Prostate gland (tissue), 2 donors: ENCODE measurements at places on chromosomes 6 and 20. TPM values are rescaled to one million over a fixed set of nuclear protein-coding genes. Genes with fewer than 3 reads are reported as not detected.

DNA sequence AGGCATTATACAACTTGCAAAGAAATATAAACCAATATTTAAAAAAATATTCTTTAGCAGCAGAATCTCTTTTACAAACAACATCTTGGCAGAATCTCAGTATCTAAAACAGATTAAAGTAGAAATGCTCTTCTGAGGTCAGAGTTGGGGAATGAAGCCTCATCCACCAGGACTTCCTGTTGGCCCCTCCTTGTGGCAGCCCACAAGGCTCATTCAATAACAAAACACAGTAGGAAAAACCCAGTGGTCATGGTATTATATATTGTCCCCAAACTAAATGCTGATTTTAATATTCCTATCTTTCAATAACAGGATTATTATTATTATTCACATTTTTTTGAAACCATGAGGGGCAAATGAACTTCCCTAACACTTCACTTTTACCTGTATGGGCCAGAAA is 368.6 kb downstream of the BTBD9 start:
- H3K36me3 ChIP-seq, result no peaks in the 10 kb centered on the region
- H3K4me1 ChIP-seq, result no peaks in the 10 kb centered on the region
- DNase-seq, result no peak
- H3K27ac ChIP-seq, result no peak overlapping the region
- H3K27me3 ChIP-seq, result no peaks in the 10 kb centered on the region

DNA sequence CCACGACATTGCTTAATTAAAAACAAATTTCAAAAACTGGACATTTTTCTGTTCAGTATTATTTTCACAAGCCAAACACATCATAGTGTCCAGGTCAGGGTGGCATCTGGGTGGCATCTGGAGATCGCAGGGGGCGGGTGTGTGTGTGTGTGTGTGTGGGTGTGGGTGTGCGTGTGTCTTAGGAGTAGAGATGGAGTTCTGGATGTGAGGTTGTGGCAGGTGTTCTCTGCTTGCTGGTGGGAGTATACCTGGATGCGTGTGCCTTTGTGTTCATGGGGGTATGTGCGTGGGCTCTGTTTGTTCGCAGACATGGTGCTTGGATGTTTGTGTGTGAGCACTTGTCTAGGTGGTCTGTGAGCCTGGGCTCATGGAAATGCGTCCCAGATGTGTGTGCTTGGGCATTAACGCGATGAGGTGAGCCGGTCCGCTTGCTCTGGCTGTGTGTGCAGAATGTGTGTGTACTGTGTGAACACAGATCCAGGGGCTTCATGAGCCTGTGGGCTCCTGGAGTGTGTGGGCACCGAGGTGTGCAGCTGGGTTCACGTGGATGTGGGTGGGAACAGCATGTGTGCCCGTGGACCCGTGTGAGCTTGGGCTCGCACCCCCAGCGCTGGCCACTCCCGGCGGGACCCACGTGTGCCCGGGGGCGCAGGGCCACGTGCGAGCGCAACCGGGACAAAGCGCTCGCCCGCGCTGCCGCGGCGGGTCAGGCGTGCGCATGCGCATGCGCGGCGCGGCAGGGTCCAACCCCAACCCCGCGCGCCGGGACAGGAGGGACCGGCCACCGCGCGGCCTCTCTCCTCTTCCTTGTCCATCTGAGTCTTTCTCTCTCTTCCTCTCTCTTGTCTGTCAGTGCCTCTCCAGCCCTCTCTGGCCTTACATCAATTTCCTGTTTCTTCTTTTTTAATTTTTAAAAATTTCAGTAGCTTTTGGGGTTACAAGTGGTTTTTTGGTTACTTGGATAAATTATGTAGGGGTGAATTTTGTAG is 60.4 kb downstream of the SRC start:
- no peaks in the 10 kb centered on the region for H3K36me3 ChIP-seq
- no peaks in the 10 kb centered on the region for H3K27me3 ChIP-seq
- no peak overlapping the region for H3K4me3 ChIP-seq

GRCh38 chr6:104566411-104566810 is 293.3 kb downstream of the HACE1 start:
- H3K27ac ChIP-seq, result no peak overlapping the region
- no peak overlapping the region for H3K4me3 ChIP-seq
- no peaks in the 10 kb centered on the region for H3K4me1 ChIP-seq
- DNase-seq, result no peak

Gene CFAP206
- total RNA-seq, result 10.5 TPM

Gene ID4
- total RNA-seq, result 69.1 TPM

- H3K36me3 ChIP-seq, result no peaks in the 10 kb centered on the region
- H3K27ac ChIP-seq, result no peak overlapping the region
- no peak for DNase-seq
- H3K27me3 ChIP-seq, result no peaks in the 10 kb centered on the region
- no peaks in the 10 kb centered on the region for H3K4me1 ChIP-seq
Observed at GRCh38 chr20:44258226-44258890, 11.2 kb downstream of the GDAP1L1 start.

- no peak for DNase-seq
- H3K36me3 ChIP-seq, result no peaks in the 10 kb centered on the region
- no peaks in the 10 kb centered on the region for H3K27me3 ChIP-seq
- no peaks in the 10 kb centered on the region for H3K4me1 ChIP-seq
- no peak overlapping the region for H3K4me3 ChIP-seq
Observed at GRCh38 chr6:19789100-19789803, 47.9 kb upstream of the ID4 start.

GRCh38 chr6:150478656-150479545 is 110.1 kb downstream of the IYD start:
- no peak for DNase-seq
- no peaks in the 10 kb centered on the region for H3K27me3 ChIP-seq
- H3K27ac ChIP-seq, result no peak overlapping the region
- H3K36me3 ChIP-seq, result no peaks in the 10 kb centered on the region

- H3K36me3 ChIP-seq, result no peaks in the 10 kb centered on the region
- H3K27me3 ChIP-seq, result no peaks in the 10 kb centered on the region
- DNase-seq, result no peak
- H3K4me1 ChIP-seq, result peaks cover 7% of the 10 kb centered on the region
Observed at GRCh38 chr6:38638941-38639497, 710 bp downstream of the BTBD9 start.

DNA sequence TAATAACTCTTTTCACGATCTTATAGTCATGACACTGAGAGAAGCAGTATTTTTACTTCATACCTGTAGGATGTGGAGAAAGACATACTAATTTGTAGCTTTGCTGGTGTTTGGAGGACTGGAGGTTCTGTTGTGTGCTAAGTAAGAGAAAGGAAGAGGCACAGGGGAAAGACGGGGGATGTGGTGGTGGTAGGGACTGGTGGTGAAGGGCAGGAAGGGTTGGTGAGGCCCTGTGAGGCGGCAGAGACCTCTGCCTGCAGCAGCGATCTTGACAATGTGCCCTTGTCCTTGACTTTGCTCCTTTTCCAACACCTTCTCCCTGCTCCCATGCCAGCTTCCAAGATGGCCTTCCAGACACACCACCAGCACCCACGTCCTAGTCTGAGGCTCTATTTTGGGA is 32.6 kb upstream of the MPC1 start:
- DNase-seq, result no peak
- H3K27ac ChIP-seq, result no peak overlapping the region
- no peaks in the 10 kb centered on the region for H3K4me1 ChIP-seq

- H3K27ac ChIP-seq, result no peak overlapping the region
- H3K4me3 ChIP-seq, result no peak overlapping the region
- H3K36me3 ChIP-seq, result no peaks in the 10 kb centered on the region
- no peak for DNase-seq
- H3K4me1 ChIP-seq, result peaks cover 7% of the 10 kb centered on the region
- H3K27me3 ChIP-seq, result no peaks in the 10 kb centered on the region
Observed at GRCh38 chr20:37317316-37317715, 27.9 kb downstream of the MANBAL start.

DNA sequence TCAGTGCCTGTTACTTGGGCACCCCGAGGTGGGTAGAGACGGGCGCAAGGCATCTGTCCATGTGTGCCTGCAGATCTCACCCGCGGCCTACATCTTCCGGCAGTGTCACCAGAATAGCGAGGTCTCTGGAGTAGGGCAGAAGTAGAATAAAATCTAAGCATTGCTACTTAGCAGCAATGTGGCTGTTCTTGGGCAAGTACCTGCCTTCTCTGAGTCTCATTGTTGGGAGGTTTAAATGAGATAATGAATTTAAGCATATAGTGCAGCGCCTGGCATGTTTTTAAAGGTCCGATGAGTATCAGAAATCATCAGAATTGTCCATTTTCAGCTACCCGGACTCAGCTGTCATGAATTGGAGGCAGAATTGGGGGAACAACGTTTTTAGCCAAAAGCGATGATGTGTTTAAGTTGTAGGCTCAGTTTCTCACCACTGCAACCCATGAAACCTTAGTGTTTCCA is 800 bp downstream of the ABCC10 start:
- H3K4me1 ChIP-seq, result peaks cover 3% of the 10 kb centered on the region
- H3K4me3 ChIP-seq, result peak overlapping the region; percentile 51
- peak overlapping the region; percentile 77 for H3K27ac ChIP-seq
- H3K36me3 ChIP-seq, result no peaks in the 10 kb centered on the region
- H3K27me3 ChIP-seq, result no peaks in the 10 kb centered on the region

Gene HINT3
- 40.9 TPM for total RNA-seq

- no peak for DNase-seq
- H3K4me3 ChIP-seq, result no peak overlapping the region
- no peak overlapping the region for H3K27ac ChIP-seq
Observed at GRCh38 chr6:52642368-52642767, 28.5 kb upstream of the TMEM14A start.

DNA sequence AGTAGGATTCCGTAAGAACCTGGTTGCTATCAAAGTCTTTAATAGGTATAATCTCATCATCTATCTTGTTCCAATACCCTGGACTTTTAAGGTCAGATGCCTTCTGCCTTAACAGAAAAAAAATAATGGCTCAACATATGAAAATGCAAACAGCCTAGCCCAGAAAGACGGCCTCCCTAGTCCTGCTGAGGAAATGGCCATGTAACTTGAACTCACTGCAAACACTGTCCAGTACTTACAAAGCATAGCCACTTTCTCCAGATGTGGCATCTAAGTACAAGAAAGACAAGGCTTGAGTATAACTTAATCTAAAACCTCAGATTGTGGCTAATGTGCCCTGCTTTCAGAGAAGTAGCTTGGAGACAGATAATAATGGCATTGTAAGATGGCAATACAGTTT is 26.5 kb downstream of the FASTKD5 start:
- H3K27ac ChIP-seq, result no peak overlapping the region
- H3K4me3 ChIP-seq, result no peak overlapping the region
- no peaks in the 10 kb centered on the region for H3K27me3 ChIP-seq
- H3K4me1 ChIP-seq, result no peaks in the 10 kb centered on the region
- H3K36me3 ChIP-seq, result no peaks in the 10 kb centered on the region
- DNase-seq, result no peak
